ENCODE measurements at places on chromosomes 2 and 18. TPM values are rescaled to one million over a fixed set of nuclear protein-coding genes. Genes with fewer than 3 reads are reported as not detected.

DNA sequence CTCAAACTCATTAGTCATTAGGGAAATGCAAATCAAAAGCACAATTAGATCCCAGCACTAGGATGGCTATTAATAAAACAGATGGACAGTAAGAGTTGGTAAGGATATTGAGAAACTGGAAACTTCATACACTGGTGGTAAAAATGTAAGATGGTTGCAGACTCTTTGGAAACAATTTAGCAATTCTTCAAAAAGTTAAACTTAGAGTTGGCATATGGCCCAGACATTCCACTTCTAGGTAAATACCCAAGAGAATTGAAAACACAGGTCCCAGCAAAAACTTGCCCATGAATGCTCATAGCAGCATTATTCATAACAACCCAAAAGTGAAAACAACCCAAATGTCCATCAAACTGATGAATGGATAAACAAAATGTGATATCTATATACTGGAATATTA is 84.9 kb upstream of the ZFP36L2 start:
- H3K27me3 ChIP-seq: no peaks in the 10 kb centered on the region
- H3K4me1 ChIP-seq: no peaks in the 10 kb centered on the region
- DNase-seq: no peak
- no peak overlapping the region for H3K4me3 ChIP-seq
- no peaks in the 10 kb centered on the region for H3K36me3 ChIP-seq
- H3K27ac ChIP-seq: peak overlapping the region; percentile 74

DNA sequence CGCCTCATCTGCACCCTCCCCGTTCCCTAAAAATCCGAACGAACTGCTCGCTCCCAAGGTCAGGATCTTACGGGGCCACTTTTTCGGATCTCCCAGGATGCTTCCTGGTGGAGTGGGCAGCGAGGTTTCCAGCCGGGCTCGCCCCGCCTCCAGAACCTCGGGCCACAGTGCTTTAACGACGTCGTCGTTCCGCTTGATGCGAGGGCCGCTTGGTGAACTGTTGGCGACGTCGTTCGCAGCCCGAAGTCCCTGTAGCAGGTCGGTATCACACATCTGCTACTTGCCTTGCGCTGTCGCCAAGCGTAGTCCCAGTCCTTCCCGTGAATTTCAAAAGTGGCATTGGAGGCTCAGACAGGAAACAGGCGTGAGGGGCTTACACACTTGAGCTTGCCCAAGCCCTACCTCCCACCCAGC is 15.3 kb downstream of the EVX2 start:
- H3K4me1 ChIP-seq: no peaks in the 10 kb centered on the region
- no peak overlapping the region for H3K4me3 ChIP-seq
- DNase-seq: no peak
- H3K36me3 ChIP-seq: no peaks in the 10 kb centered on the region

GRCh38 chr2:1747065-1747941 is 3.0 kb upstream of the PXDN start:
- no peaks in the 10 kb centered on the region for H3K36me3 ChIP-seq
- H3K4me3 ChIP-seq: no peak overlapping the region
- peaks cover 21% of the 10 kb centered on the region for H3K4me1 ChIP-seq
- no peak overlapping the region for H3K27ac ChIP-seq
- no peak for DNase-seq
- no peaks in the 10 kb centered on the region for H3K27me3 ChIP-seq

DNA sequence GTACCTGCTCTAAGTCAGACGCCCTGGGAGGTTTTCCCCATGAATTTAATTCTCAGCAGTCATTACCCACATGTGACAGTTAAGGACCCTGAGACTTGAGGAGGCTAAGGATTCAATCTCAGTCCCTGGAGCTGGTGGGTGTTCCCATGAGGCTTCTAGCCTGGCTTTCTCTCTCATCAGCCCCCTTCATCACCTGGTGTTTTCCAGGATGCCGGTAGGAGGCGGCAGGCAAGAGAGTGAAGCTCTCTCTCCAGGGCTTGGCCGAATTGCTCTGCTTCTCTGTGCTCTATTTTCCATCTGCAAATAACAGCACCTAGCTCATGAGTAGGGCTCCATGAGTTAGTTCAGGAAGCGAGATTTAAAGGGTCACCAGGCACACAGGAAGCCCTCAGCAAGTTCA is 241.9 kb downstream of the PTPRM start:
- H3K4me3 ChIP-seq: no peak overlapping the region
- H3K36me3 ChIP-seq: no peaks in the 10 kb centered on the region
- no peak for DNase-seq

DNA sequence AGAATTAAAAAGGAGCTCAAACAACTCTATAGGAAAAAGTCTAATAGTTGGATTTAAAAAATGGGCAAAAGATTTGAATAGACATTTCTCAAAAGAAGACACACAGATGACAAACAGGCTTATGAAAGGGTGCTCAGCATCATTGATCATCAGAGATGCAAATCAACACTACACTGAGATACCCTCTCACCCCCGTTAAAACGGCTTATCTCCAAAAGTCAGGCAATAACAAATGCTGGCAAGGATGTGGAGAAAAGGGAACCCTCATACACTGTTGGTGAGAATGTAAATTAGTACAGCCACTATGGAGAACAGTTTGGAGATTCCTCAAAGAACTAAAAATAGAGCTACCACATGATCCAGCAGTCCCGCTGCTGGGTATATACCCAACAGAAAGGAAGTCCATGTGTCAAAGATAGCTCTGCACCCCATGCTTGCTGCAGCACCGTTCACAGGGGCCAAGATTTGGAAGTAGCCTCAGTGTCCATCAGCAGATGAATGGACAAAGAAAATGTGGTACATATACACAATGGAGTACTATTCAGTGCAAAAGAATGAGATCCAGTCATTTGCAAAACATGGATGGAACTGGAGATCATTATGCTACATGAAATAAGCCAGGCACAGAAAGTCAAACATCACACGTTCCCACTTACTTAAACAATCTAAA is 46.7 kb upstream of the B3GNT7 start:
- H3K27ac ChIP-seq: no peak overlapping the region
- no peaks in the 10 kb centered on the region for H3K27me3 ChIP-seq
- no peak for DNase-seq
- peaks cover 20% of the 10 kb centered on the region for H3K4me1 ChIP-seq
- no peak overlapping the region for H3K4me3 ChIP-seq
- no peaks in the 10 kb centered on the region for H3K36me3 ChIP-seq

The MPHOSPH10 gene
- 27.1 TPM for total RNA-seq

The ZRANB3 gene
- total RNA-seq: 3.1 TPM
